Activated CD4-positive, alpha-beta T cell treated with anti-CD3 and anti-CD28 coated beads for 4 hours (primary cell): ENCODE measurements at places on chromosomes 16 and 17.

- DNase-seq = peak; percentile 55
Observed at GRCh38 chr17:43576563-43577229, 30.6 kb upstream of the ETV4 start.

GRCh38 chr16:65634291-65634690, 512.4 kb upstream of the CDH11 start:
- no peak for DNase-seq

- no peak for DNase-seq
Observed at GRCh38 chr16:10920726-10921427, 21.4 kb downstream of the DEXI start.

DNA sequence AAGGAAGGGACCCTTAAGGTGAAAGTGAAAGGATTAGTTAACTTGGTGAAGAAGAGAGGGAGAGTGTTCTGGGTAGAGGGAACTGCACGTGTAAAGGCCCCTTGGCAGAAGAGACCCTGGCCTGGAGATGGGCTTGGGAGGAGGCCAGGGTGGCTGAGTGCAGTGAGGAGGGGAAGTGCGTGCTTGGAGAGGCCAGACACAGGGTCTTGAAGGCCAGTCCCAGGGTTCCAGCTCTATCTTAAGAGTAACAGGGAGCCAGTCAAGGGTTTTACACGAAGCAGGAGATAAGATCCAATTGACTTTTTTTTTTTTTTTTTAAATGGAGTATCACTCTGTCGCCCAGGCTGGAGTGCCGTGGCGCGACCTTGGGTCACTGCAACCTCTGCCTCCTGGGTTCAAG, 15.2 kb upstream of the DOK4 start:
- no peak for DNase-seq

GRCh38 chr17:50719924-50720794, 756 bp downstream of the LUC7L3 start:
- DNase-seq = no peak

DNA sequence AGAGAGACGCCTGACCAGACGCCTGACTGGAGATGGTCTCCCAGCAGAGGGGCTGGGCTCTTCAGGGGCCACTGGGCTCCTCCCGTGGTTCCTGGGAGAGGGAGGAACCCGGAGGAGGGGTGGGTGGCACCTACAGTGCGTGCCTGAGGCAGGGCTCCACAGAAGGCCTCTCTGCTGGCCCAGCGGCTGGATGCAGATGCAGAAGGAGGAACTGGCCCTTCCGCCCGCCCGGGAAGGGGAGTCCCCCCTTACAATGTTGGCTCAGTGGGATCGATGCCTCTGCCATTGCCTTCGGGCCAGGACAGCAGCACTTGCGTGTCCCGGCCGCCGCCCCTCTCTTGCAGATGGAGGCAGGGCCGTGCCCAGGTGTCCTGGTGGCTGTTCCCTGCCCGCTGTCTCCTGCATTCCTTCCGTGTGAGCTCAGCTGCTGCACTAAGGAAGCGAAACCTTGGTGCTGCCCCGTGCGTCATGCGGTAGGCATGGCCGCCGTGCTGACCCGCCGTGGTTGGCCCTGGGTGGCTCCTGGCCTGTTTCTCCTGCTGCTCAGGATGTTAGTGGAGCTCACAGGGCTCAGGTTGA, 15.1 kb downstream of the BAIAP2 start:
- DNase-seq = no peak

- DNase-seq = no peak
Observed at GRCh38 chr16:11689031-11689840, 21.0 kb downstream of the SNN start.

DNA sequence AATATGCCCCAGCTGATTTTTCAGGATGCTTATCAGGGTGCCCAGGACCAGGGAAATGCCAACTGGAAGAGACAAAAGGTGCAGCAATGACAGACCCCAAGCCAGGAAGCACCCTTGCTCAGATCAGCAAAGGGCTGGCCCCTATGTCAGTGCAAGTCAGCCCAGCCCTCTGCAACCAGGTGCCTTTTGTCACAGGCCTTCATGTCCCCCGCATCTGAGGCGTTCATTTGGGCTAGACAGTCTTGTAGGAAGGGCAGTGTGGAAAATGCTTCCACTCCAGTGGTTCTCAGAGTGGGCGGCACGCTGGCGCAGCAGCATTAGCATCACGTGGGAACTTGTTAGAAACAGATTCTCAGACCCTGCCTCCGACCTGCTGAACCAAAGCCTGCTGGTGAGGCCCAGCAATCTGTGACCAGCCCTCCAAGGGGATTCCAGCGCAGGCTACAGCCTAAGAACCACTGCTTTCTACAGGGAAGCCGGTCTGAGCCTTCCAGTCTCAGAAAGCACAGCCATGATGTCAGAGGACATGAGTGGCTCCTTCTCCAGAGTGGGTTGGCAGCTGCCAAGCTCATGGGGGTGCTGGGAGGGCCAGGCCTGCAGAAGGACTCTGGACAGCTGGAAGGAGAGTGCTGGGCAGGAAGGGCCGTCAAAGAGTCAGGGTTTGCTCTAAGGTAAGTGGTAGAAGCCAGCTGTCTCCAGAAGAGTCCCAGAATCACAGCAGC, 13.1 kb downstream of the SLC47A2 start:
- DNase-seq = no peak

DNA sequence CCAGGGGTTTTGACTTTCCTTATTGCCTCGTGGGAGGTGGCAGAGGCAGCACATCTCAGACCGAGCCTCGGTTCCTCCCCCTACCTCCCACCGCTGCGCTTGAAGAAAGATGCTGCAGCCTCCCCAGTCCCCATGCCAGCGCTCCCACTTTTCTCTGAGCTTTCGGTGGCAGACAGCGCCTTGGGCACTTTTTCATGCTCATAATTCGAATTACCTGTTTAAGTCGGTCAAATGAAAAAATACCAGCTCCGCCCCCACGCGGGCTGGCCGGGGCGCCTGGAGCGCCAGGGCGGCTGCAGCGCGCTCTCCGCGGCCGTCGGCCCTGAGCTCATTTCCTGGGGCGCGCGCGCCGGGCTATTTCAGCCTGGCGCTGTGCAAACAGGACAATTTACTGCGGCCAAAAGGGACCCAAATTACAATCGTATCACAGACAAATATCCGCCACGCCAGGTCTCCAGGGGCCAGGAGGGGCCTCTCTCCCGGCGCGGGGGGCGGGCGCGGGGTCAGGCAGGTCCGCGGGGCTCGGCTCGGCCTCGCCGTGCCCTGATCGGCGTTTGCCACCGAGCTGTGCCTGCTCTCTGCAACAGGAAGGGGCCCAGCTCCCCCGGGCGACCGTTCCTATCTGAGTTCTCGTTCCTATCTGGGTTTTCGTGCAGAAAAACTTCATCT, 45.0 kb downstream of the SOST start:
- DNase-seq = no peak

DNA sequence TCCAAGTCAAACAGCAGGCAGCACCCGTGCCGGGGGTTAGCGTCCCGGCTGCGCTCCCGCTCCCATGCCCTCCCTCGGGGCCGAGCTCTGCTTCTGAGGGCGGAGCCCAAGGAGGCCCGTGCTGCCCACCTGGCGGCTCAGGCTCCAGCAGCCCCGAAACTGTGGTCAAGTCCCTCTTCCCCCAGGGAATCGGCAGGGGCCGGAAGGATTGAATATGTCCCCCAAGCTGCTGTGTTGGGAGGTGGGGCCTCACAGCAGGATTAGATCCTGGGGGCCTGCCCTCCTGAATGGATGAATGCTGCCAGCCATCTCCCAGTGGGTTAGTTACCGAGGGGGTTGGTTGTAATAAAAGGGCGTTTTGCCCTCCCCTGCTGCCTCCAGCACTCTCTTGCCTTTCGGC, 33.9 kb downstream of the MAP2K3 start:
- DNase-seq = no peak

GRCh38 chr17:66343531-66344078, 41.2 kb downstream of the PRKCA start:
- no peak for DNase-seq

- peak; percentile 34 for DNase-seq
Observed at GRCh38 chr17:67359960-67360791, 6.2 kb downstream of the PSMD12 start.

GRCh38 chr17:6105649-6106007, 35.4 kb downstream of the WSCD1 start:
- no peak for DNase-seq

DNA sequence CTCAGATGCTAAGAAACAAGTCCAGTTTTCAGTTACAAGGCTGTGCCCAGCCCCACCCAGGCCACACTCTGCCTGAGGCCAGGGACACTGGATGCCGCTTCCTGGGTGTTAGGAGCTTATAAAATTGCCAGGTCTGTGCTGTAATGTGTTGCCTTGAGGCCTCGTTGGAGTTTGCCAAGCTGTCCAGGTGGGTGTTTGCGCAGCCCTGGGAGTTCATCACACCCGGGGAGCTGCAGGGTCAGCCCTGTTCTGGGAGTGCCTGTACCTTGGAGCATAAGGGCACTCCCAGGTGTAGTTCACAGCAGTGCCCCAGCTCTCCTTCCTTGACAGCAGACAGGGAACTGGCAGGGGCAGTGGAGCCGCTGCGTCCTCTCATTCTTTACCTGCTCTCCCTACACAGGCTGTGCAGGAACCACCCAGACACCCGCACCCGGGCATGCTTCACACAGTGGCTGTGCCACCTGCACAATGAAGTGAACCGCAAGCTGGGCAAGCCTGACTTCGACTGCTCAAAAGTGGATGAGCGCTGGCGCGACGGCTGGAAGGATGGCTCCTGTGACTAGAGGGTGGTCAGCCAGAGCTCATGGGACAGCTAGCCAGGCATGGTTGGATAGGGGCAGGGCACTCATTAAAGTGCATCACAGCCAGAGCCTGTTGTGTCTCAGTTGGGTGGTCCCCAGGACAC, 1.6 kb downstream of the GFER start:
- no peak for DNase-seq

DNA sequence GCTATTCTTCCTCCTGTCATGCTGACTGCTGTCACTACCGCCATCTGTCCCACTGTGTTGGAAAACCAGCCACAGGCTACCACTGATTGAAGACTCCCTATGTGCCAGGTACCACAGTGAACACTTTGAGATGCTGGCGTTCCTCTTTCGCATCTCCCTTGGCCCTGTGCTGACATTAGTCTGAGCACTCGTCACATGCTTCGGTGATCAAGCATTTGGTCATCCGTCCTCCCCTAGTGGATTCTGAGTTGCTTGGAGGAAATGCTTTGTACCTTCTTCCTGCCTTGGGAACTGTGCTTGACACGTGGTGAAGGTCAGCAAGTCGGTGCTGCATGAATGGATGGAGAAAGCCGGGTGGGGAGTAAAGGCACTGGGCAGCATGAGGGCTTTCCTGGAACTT, 260.1 kb downstream of the SNX29 start:
- no peak for DNase-seq

DNA sequence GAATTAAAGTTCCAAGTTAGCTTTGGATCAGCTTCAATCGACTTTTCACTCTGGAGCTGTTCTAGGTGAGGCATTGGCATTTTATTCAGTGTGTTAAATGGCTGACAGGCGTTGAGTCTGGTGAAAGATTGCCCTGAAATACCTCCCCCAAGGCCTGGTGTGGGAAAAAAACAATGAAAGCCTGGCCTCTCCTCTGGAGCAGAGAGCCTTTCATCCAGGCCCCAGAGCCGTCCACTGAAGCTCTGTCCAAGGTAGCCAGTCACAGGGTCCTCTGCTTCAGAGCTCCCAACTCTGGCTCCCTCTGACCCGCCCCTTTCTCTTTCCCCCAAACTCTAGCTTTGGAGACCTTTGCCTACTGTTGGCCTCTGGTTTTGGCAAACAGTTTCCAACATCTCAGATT, 123.6 kb upstream of the CRHR1 start:
- no peak for DNase-seq

DNA sequence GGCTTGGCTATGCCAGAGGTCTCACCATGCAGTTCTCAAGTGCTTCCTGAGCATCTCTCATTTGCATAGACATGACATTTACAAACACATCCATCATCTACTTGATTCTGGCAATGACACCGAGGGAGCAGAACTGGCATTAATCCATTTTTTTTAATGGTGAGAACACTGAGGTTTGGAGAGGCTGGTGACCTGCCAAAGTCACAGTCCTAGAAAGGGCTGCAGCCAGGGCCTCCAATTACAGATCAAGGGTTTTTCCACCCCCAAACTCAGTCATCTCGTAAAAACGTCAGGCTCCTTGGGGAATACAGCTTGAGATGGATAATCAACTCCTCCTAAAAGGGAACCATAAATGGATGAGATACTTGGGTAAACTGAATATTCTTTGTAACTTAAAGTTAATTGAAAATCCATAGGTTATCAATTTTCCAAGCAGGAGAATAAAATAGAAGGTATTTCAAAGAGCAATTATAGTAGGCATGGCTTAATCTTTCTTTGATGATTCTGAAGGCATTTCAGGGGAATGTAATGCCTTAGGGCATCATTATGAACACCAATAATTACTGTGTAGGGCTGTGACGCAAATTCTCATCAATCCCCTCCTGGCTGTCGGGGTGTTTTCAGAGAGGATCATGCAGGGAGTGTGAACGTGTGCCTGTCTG, 9.4 kb upstream of the MEOX1 start:
- no peak for DNase-seq

DNA sequence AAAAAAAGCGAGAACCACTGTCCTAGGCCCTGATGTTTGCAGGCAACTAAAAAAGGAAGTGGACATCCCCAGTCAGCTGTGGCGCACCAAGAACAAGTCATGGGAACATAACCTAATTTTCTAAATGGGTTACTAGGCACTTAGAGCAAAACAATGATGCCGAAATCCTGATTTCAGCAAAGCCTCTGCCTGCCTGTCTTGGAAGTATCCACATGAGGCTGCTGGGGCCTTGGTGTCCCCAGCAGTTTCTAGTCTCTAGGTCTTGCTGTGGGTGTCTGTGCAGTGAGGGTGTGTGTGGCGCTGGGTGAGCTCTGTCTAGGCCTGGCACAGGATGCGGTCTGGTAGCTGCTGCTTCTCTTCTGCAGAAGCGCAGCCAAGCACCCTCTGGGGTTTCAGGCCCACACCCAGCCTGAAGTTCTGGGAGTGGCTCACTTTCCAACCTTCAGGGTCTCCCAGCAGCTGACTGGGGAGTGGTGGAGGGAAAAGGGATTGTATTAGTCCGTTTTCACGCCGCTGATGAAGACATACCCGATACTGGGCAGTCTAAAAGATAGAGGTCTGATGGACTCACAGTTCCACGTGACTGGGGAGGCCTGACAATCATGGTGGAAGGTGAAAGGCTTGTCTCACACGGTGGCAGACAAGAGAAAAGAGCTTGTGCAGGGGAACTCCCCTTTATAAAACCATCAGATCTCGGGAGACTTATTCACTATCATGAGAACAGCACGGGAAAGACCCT, 21.1 kb downstream of the STH start:
- DNase-seq = peak; percentile 52

DNA sequence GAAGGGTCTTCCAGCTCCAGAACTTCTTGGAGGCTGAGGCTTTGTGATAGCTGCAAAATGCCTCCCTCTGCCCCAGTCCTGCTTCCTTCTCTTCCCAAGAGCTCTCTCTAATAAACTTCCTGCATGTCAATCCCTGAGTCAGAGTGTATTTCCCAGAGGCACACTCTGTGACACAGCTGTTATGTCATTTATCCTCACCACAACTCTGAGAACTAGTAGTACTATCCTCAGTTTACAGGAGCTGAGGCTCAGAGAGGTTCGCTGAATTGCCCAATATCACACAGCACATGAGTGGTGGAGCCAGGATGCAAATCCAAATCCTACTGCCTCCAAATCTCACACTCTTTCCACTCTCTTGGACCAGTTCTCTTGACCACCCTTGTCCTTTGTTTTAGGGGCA, 20.0 kb downstream of the UNC45B start:
- no peak for DNase-seq

- DNase-seq = no peak
Observed at GRCh38 chr16:73308771-73309170, 260.8 kb upstream of the ZFHX3 start.

GRCh38 chr16:68289621-68290329, 21.0 kb downstream of the SLC7A6OS start:
- DNase-seq = peak; percentile 46
